ENCODE measurements at places on chromosomes 1 and 21. TPM values are rescaled to one million over a fixed set of nuclear protein-coding genes. Genes with fewer than 3 reads are reported as not detected.

Gene BRDT
- not detected for total RNA-seq

Gene TFF3
- total RNA-seq, result 19.0 TPM

Gene ZNF678
- total RNA-seq, result 9.0 TPM

Gene COG2
- 23.1 TPM for total RNA-seq

Gene CR1L
- total RNA-seq, result 1.3 TPM

Gene CD34
- 44.6 TPM for total RNA-seq

Gene KIF14
- 0.44 TPM for total RNA-seq

- no peak for DNase-seq
Observed at GRCh38 chr1:223248001-223248769, 105.1 kb upstream of the TLR5 start.

DNA sequence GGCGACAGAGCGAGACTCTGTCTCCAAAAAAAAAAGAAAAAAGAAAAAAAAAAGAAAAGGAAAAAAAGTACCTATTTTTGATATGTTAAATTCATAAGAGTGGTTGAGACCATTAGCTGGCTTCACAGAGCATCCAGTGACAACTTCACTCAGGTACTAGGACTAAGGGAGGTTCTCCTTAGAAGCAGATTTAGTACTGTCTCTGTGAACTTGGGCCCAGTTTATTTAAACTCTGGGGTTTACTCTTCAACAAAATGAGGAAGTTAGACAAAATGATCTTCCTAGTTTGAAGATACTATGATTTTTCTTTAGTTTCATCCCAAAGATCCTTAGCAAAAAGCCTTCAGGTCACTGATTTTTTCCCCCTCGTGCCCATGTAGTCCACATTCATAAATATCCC is 21.2 kb downstream of the MACO1 start:
- no peak for DNase-seq

- DNase-seq, result no peak
Observed at GRCh38 chr1:212413902-212414327, 771 bp downstream of the PACC1 start.

GRCh38 chr21:35352066-35352770 is 303.1 kb upstream of the RUNX1 start:
- DNase-seq, result no peak

GRCh38 chr1:111600886-111601386 is 18.7 kb upstream of the RAP1A start:
- no peak for DNase-seq

GRCh38 chr1:25185409-25186160 is 46.7 kb downstream of the SYF2 start:
- no peak for DNase-seq

- no peak for DNase-seq
Observed at GRCh38 chr1:55836086-55836485, 620.9 kb upstream of the USP24 start.

- DNase-seq, result no peak
Observed at GRCh38 chr1:209383422-209383821, 200.1 kb upstream of the CAMK1G start.

- no peak for DNase-seq
Observed at GRCh38 chr1:17189632-17189990, 15.3 kb upstream of the PADI1 start.

- no peak for DNase-seq
Observed at GRCh38 chr1:61439234-61439633, 285.7 kb downstream of the TM2D1 start.

Measured in lower lobe of right lung (tissue), 2 donors.